CD4-positive, alpha-beta T cell (primary cell): ENCODE measurements at places on chromosomes 6 and 20. TPM values are rescaled to one million over a fixed set of nuclear protein-coding genes. Genes with fewer than 3 reads are reported as not detected.

Gene CARMIL1
- 3.9 TPM for total RNA-seq

Gene MUC22
- total RNA-seq = not detected

Gene DEFB110
- not detected for total RNA-seq

Gene RXRB
- total RNA-seq = 45.0 TPM

Gene SIRPB2
- 0.49 TPM for total RNA-seq

- H3K4me1 ChIP-seq = no peaks in the 10 kb centered on the region
- no peaks in the 10 kb centered on the region for H3K27me3 ChIP-seq
- DNase-seq = no peak
- H3K27ac ChIP-seq = no peak overlapping the region
Measured at GRCh38 chr6:4950836-4951533, 52.9 kb downstream of the RPP40 start.

- no peak for DNase-seq
- H3K36me3 ChIP-seq = peaks cover 38% of the 10 kb centered on the region
- H3K27me3 ChIP-seq = no peaks in the 10 kb centered on the region
- no peak overlapping the region for H3K27ac ChIP-seq
Measured at GRCh38 chr6:37308069-37308815, 45.5 kb upstream of the RNF8 start.

GRCh38 chr6:167235005-167235404 lies 56.1 kb upstream of the UNC93A start:
- H3K4me3 ChIP-seq = no peak overlapping the region
- no peaks in the 10 kb centered on the region for H3K4me1 ChIP-seq
- no peaks in the 10 kb centered on the region for H3K27me3 ChIP-seq
- no peak for DNase-seq
- no peak overlapping the region for H3K27ac ChIP-seq

- H3K27me3 ChIP-seq = peaks cover 2% of the 10 kb centered on the region
- H3K4me3 ChIP-seq = no peak overlapping the region
- H3K27ac ChIP-seq = no peak overlapping the region
- DNase-seq = no peak
Measured at GRCh38 chr6:119929121-119929520, 579.6 kb upstream of the MAN1A1 start.

DNA sequence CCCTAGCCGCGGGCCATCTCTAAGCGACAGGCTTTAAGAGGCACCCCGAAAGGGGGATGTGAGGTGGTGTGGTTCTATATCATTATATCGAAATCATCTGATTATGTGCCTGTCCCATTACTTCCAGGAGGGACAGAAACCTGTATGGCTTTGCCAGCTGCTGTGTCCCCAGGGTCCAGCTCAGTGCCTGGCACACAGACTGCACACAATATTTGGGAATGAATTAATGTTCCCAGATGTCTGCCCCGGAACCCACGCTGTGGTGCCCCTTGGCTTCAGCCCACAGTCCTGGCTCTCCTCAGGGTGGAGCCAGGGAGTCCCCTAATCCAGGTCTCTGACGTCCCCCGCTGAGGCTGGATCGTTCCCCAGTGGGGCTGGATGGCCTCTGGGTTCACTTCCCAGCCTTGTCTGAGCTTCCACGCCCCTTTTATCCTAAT lies 8.9 kb upstream of the AHCY start:
- no peaks in the 10 kb centered on the region for H3K36me3 ChIP-seq
- no peak overlapping the region for H3K27ac ChIP-seq
- DNase-seq = no peak

GRCh38 chr6:79713701-79714322 lies 82.7 kb downstream of the SH3BGRL2 start:
- H3K27me3 ChIP-seq = no peaks in the 10 kb centered on the region
- H3K4me3 ChIP-seq = no peak overlapping the region
- H3K36me3 ChIP-seq = no peaks in the 10 kb centered on the region
